ENCODE measurements at places on chromosomes 13 and 19.

DNA sequence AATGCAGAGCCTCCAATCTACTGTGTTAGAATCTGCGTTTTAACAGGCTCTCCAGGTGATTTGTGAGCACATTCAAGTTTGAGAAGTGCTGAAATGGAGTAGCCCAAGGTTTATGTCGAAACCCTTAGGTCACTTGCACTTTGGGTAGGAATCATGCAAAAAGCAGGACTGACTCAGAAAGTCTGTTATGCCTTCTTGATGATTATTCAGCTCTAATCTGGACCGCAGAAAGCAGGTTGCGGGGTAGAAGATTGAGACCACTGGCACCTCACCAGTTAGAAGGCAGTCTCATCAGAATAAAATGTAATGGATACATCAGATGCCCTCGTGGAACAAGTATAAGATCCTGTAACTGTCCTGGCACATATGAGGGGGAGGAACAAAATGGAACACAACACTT lies 326.3 kb downstream of the DCLK1 start:
- DNase-seq: peak; percentile 45

DNA sequence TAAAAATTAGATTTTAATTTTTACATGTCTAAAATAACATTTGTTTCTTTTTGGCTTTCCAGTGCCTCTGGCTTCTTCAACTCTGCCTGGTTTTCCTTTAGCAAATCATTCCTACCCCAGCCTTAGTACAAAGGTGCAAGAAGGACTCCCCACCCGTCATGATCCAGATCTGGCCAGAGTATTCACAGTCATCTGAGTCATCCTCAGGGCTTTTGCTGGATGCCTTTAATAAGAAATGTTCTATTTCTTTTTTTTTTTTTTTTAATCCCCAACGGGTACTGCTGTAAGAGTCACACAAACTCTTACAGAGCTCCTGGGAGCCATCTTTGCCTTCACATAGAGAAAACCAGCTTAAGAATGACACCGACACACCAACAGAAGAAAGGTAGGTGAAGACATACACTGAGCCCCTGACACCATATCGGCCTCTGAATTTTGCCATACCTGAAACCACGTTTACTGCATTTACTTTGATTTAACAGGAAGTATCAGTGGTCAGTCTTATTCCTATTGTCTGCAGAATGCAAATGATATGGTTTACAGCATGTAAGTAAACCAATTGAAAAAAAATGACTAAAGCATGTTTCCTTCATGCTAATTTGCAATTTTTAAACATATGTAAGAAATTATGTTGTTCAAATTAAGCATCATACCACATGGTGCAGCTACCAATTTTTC lies 184.4 kb downstream of the NALCN start:
- DNase-seq: peak; percentile 26

DNA sequence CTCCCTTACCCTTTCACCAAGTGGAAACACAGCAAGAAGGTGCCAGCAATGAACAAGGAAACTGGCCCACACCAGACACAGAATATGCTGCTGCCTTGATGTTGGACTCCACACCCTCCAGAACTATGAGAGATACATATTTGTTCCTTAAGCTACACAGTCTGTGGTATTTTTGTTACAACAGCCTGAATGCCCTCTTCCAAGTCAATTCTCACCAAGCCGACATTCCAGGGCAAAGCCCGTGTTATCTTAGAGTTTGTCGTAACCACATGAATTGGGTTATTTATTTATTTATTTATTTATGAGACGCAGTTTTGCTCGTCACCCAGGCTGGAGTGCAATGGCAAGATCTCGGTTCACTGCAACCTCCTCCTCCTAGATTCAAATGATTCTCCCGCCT lies 14.9 kb downstream of the FGF21 start:
- DNase-seq: peak; percentile 52

GRCh38 chr13:29564818-29565217 lies 30.7 kb downstream of the SLC7A1 start:
- DNase-seq: no peak

DNA sequence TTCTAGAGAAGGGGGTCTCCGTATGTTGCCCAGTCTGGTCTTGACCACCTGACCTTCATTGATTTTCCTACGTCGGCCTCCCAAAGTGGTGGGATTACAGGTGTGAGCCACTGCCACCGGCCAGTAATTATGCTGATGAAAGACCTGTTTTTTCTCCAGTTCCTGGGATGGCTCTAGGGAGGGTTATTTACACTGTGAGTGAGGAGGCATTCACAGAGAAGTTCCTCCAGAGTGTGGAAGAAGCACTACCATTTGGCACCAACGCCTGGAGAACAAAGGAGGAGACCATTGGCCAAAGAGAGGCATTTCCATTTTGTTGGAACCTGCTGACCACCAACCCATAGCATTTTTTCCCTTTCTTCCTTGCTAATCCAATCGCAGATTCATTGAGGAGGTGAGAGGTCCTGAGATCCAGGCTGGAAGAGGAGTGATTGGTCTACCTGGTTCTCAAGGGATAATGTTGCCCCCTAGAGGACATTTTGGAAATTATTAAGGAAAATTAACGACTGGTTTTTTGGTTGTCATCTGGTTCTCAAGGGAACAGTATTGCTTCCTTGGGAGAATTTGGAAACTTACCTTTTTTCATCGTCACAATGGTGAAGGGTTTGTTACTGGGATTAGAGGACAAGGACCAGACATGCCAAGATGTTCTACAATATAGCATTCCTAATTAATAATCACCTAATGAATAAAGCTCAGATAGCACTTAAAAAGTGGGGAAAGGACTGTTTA lies 5.5 kb upstream of the SAE1 start:
- DNase-seq: peak; percentile 78

DNA sequence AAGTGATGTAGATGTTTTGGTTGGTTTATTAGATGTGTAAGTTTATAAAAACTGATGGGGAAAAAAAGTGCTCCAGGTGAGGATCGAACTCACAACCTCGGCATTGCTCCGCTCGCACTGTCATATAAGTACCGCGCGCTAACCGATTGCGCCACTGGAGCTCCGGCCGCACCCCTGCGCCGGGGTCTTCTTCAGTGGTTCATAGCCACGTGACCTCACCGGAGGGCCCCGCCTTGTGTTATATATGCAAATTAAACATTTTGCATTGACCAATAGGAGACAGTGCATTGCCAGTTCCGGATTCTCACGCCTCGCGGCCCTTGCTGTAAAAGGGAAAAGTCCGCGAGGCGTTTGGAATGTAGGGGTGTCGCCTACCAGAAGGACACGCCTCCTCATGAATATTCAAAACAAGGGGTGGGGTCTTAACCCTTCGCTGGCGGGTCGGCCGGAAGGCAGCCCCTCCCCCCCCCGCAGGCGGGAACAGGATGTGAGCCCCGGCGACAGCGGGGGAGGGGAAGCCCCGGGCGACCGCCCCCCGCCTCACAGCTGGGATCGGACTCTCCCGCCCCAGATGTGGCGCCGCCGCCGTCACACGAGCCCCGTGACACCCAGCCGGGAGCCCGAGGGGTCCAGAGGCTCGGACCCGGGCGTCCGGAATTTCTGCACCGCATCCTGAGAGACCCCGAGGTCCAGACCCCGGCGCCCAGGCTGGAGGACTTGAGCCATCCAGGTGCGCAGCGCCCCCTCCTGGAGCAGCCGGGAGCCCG lies at the start of gene PLEKHG2:
PLEKHG2 (plus strand) TSS at position 570 of the 767 bp plus-strand sequence. CDS start 1,418 bp downstream, outside the sequence.
- DNase-seq: peak; percentile 100

- peak; percentile 93 for DNase-seq
These were observed 525.8 kb downstream of the MYO16 start for GRCh38 chr13:109154966-109155761.

- DNase-seq: peak; percentile 87
These were observed 36.4 kb upstream of the IGFL4 start for GRCh38 chr19:46076951-46077814.

- DNase-seq: no peak
These were observed 7.1 kb downstream of the YIPF2 start for GRCh38 chr19:10921199-10921909.

DNA sequence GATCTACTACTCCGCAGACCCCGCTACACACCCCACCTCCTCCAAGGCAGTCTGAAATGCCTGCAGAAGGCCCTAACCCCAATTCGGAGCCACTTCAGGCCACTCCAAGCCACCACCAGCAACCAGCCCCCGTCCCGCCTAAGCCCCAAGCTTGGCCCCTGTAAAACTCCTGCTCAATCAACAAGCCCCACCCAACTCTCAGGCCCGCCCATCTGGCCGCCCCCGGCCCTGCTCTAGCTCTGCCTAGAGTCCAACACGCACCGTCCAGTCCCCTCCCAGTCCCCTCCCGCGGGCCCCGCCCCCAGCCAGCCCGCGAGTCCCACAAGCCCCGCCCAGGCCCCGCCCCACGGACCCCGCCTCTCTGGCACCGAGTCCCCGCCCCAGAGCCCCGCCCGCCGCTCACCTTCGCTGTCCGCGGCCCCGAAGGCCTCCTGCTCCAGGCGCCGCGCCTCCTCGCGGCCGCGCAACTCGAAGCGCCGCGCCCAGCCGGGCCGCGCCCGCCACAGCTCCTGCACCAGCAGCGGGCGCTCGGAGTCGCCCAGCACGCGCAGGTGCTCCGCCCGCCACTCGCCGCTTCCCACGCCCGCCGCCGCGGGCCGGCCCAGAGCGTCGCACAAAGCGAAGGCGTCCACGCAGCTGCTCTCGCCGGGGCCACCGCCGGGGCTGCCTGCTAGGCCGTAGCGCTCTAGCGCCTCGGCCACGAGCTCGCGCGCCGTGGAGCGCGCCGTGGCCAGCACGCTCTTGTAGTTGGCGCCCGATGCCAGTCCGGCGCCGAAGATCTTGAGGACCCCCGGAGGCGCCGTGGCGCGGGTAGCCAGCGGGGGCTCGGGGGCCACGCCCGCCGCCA lies 1.6 kb downstream of the RASIP1 start:
- DNase-seq: peak; percentile 73

DNA sequence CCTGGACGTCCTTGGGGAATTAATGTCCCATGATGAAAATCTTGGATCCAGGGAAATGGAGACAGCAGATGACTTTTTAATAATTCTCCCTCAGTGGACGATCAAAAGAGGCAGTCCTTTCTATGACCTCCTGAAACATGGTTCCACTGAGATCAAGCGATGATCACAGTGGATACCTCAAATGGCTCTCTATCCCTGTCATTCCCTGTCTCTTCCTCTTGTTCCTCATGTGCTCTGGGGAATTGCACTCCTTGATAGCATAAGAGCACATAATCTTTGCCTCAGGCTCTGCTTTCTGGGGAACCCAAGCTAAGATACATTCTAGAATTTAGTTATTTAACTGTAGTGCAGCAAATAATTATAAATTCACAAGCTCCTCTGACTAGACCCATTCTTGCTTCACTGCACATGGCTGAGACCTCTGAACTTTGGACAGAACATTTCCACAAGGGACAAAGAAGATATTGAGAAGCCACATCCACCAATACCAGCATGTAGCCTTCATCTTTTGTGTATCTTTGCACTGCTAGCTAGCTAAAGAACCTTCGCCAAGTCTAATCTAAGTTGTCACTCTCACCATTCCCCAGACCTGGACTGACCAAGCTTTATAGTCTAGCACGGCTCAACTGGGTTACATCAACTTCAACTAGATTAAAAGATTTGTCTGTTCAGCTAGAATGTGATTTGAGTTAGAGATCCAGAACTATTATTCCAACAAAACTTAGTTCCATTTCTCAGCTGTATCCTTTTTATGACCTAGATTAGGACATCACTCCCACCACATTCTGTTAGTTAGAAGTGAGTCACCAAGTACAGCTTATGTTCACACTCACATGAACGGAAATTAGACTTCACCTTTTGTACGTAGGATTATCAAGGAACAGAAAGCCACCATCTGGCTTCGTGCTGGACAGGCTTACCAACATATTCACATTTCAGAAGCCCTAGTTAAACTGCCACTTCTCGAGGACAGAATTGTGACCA lies 142.7 kb downstream of the SUCLA2 start:
- DNase-seq: peak; percentile 71

DNA sequence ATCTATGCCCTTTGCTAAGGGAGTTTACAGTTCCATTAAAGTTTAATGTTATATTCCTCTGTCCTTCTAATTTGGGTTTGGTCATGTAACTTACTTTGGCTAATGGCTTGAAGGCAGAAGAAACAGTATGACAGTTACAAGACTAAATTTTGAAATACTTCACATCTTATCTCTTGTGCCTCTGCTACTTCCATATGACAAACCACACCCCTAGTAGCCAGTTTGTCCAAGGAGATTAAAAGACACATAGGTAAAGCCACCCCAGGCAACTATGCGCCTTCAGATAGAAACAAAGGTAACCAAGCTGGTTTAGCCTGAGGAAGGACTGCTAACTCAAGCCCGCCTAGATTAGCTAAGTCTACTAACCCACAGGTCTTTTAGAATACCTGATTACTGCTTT lies 273.4 kb upstream of the MIR17HG start:
- no peak for DNase-seq

GRCh38 chr19:38135150-38135998 lies 88.6 kb downstream of the DPF1 start:
- DNase-seq: no peak

DNA sequence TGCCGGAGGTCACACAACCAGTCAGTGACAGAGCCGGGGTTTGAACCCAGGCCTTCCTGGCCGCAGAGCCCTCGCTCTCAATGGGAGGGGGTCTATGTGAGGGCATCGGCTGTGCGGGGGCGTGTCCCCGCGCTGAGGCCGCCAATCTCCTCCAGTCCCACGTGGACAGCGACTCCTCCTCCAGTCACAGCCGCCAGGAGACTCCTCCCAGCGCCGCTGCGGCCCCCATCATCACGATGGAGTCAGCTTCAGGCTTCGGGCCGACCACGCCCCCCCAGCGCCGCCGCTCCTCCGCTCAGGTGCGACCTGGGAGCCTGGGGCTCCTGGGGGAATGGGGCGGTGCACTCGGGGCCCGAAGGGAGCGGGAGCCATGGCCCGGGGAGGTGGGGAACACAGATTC lies 6.0 kb downstream of the SPRED3 start:
- peak; percentile 58 for DNase-seq

DNA sequence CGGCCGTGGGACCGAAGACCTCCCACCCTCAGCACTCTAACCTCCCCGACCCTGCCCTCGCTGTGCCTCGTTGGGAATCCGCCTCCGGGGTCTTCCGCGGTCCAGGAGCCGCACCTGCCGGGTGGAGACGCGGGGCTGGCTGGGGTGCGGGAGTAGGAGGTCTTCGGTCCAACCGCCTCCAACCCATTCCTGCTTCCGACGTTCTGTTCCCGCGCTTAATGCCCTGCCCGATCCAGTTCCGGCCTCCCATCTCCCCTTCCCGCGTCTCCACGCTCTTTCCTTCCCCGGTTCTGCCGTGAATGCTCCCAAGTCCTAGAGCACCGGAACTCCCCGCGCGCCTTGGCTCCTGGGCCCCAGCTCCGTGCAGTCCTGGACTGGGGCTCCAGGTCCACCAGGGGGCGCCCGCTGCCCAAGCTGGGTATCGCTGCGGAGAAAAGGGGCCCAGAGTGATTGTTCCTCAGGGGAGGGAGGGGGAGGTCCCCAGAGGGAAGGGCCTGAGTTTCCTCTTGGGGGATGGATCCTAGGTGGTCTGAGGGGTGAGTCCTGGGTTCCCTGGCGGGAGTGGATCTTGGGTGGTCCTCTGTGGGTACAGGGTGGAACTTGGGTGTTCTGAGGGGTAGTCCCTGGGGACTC lies 14.1 kb upstream of the TNFSF9 start:
- DNase-seq: peak; percentile 83

- no peak for DNase-seq
These were observed 81.1 kb downstream of the TNFSF13B start for GRCh38 chr13:108350579-108350978.
